M059J (cell line): ENCODE measurements at places on chromosomes 1 and 21.

DNA sequence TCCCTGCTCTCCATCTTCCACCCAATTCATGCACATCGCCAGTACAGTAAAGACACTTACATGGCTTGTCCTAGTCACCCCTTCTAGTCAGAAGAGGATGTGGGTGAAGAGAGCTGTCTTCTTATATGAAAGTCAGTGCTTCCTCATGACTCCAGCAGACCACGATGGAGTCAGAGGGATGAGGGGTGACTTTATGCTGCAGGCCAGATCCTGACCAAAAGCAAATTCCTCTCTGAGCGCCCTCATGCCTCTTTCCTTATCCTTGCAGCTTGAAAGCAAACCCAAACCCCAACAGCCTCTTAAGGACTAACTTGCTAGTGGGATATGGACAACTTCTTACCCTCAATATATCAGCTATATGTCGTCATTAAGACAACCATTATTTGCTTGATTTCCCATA lies 348.2 kb upstream of the DUSP10 start:
- DNase-seq = no peak

DNA sequence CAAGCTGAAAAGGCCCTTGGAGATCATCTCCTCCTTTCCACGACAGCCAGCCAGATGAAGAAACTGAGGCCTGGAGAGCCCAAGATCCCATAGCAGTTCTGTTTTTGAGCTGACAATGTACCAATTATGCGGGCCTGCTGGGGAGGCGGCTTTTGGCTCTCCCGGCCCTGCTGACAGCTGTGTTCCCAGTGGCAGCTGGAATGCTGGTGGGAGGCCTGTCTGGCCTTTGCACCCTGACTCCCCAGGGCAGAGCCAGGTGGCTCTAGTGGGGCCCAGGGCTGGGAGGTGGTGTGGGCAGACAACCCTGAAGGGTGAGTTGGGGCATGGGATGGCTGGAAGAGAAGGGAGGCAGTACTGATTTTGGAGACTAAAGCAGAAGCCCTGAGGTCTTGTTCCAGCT lies 30.7 kb upstream of the WASF2 start:
- no peak for DNase-seq

- DNase-seq = no peak
Observed at GRCh38 chr1:109312978-109313775, 6.4 kb upstream of the MYBPHL start.

GRCh38 chr1:66480162-66480561 lies 53.8 kb upstream of the SGIP1 start:
- no peak for DNase-seq

GRCh38 chr21:8997011-8997440 lies 1524.4 kb upstream of the TPTE start:
- no peak for DNase-seq

DNA sequence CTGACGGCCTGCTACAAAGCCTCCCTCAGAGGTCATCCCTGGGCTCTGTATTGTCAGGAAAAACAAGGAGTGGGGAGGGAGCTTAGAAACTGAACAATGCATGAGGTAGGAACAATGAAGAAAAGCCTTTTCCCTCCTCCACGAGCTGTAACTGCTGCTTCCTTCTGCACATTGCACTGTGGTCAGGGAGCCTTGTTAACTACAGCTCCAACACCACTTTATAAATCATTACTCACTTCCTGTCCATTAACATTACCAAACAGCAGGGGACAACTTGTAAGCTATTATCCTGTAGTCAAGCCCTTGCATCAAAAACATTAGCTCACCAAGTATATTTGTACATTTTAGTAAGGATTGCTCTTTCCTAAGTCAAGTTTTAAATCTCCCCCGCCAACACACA lies 336.0 kb upstream of the NR5A2 start:
- peak; percentile 95 for DNase-seq

DNA sequence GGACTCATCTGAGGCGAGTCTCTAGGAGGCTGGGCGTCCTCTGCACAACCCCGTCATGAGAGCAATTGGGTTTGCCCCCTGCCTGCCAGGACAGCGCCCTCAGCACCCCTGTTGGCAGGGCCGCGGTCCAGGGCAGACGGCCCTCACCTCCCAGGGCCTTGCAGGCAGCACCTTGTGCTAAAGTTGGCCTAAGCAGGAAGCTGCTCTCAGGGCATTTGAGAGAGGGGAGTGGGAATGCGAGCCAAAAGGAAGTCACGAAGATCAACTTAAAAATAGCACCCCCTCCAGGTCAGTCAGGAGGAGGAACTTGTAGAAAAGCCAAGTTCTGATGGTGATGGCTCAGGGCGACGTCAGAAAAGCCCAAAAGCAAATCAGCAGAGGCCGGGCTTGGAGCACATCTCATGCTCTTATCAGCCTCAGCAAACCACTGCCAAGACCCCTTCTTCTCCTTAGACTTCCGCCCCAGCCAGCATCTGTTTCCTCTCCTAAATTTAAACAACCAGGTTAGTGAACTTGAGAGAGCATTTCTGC lies 12.6 kb upstream of the ADORA3 start:
- DNase-seq = peak; percentile 74

GRCh38 chr1:213296558-213296957 lies 245.5 kb downstream of the RPS6KC1 start:
- DNase-seq = peak; percentile 60

- no peak for DNase-seq
Observed at GRCh38 chr1:12049616-12050015, 13.5 kb upstream of the TNFRSF8 start.

DNA sequence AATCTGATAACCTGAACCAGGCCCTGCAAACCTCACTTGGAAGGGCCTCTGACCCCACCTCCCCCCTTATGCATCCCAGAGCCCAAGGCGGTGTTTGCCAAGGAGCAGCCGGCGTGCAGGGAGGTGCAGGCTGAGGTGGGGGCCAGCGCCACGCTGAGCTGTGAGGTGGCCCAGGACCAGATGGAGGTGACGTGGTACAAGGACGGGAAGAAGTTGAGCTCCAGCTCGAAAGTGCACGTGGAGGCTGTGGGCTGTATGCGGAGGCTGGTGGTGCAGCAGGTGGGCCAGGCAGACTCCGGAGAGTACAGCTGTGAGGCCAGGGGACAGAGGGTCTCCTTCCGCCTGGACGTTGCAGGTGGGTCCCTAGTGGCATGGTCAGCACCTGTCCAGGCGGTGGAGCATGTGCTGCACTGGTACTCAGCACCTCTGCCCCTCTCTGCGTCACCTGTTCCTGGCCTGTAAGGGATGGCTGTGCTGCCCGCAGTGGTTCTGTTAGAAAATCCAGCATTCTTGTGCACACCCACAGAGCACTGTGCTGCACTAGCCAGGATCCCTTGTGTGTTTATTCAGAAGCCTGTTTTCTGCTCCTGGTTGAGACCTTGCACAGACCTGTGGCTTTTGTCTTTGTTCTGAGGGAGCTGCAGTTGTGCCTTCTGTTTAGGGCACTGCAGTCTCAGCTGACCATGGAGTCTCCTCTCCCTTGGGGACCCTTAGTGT lies 11.6 kb downstream of the OBSCN start:
- no peak for DNase-seq

- no peak for DNase-seq
Observed at GRCh38 chr1:25527946-25528595, 15.3 kb upstream of the LDLRAP1 start.

DNA sequence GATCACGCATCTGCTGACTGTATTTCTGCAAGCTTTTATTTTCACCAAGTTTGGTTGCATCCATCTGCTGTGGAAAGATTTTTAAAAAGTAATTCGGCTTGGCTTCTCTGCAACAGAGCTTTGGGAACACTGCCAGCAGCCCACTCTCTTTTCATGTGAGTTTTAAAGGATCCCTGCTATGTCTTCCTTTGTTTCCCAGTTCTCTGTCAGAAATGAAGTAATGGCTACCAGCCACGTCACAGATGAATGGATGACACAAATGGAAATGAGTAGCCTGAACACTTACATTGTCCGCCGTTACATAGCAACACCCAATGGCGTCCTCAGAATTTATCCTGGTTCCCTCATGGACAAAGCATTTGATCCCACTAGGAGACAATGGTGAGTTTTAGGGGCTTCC lies 80.6 kb upstream of the RAVER2 start:
- no peak for DNase-seq

DNA sequence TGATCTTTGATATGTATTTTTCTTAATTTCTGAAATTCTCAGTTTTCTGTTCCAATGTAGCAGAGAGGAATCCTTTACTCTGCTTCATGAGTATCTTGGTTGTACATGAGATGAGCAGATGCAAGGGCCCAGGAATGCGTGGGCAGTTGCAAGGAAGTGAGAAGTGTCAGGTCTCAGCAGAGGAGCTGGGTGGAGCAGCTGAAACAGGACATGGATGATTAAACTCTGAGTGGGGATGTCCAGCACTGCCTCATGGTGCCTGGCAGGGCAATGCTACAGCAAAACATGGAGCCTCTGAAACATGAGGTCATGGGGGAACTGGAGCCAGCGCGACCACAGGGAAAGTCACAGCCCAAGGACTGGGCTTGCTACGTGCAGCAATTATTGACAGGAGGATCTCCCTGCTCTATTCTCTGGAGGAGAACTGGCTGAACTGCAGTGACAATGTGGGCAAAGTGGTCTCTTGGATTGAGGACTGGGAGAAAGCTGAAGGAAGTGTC lies 48.4 kb downstream of the COLGALT2 start:
- DNase-seq = peak; percentile 52

- DNase-seq = no peak
Observed at GRCh38 chr1:39988618-39989343, 33.8 kb downstream of the MFSD2A start.

GRCh38 chr1:93904228-93904627 lies 5.0 kb downstream of the GCLM start:
- DNase-seq = peak; percentile 52

DNA sequence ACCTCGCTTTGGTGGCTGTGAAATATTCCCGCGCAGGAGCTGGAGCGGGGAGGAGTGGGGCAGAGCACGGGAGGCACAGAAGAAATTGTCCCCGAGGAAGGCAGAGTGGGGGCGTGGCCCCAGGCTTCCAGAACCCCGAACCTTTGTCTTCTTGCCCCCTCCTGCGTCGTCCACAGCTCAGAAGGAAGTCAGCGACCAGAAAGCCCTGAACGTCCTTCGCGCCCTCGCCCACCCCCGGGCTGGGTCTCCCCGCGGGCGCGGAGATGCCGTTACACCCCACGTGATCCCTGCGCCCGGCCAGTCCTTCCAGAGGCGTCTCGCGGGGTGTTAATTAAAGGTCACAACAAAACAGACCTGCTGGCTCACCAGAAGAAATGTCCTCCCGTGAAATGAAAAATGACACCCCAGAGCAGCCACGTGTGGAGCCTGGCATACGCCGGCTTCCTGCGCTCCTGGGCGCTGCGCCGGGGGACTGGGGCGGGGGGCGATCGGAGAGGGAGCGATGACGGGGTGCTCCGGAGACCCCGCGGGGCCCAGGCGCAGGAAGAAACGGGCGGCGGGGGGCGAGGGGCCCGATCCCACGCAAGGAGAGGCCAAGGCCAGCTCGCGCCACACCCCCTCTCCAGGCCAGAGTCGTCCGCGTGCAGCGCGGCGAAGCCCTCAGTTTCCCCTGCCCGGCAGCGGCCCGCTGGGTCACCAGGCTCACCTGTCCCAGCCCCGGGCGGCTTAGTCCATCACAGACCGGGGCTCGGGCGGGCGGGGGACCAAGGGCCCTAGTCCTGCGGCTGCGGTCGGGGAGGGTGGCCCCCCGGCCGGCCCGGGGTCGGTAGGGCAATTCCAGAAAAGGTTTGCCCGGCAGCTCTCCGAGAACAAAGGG lies 995 bp upstream of the KIF26B start:
- DNase-seq = peak; percentile 39

- DNase-seq = no peak
Observed at GRCh38 chr1:219371471-219371870, 197.8 kb downstream of the LYPLAL1 start.

GRCh38 chr1:168623003-168623828 lies 46.8 kb downstream of the XCL1 start:
- peak; percentile 95 for DNase-seq

DNA sequence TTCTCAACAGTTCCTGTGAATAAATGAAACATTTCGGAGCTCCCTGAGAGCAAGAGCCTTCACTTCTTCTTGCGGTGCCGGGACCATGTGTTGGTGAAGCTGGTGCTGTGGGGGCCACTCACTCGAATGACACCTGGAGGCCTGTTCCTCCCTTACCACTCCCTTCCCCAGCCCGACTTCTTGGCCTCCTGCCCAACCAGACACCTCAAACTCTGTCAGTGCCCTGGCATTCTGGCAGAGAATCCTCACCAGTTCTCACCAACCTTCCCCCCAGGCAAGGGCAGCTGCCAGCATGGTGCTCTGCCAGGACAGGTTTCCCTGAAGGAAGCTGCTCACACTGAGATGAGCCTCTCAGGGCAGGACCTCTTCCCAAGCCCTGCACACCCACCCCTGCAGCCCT lies 68.3 kb downstream of the MPZL1 start:
- peak; percentile 45 for DNase-seq

DNA sequence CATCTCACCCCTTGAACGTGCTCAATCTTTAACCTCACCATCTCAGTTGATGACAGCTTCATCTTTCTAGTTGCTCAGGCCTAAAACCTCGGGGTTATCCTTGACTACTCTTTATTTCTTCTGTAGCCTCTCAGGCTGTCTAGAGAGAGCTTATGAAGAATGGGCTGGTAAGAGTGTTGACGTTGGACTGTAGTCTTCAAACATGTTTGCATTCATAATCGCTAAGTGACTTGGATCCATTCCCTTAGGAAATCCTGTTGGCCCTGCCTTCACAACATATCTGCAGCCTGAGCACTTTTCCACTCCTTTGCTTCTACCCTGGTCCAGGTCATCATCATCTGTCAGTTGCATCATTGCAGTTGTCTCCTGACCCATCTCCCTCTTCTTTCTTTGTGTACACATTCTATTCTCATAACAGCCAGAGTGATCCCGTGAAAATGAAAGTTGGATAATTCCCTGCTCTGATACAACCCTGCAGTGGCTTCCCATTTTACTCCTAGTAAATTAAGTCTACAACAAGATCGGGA lies 10.5 kb downstream of the UCK2 start:
- no peak for DNase-seq

DNA sequence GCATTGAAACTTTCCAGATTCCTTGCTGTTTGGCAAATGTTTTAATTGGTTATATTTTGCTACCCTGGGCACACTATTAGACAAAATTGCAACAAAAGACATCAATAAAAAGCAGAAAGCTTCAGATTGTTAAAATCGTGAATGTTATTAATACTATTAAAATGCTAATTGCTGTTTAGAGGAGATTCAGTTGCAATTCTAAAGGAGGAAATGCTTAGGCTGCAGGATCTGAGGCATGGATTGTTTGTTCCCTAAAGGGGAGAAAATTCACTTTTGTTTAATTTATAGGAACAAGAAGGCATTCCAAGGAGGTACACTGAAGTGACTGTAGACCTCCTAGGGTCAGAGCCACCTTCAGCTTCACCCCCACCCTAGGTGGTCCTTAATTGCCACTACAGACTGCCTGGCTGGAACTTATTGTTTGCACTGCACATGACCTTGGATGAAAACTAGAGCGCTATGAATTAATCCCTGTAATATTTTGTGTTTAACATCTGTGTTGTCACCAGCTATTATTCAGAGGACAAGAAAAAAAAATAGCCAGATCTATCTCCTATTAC lies 1266.9 kb upstream of the ADGRL2 start:
- no peak for DNase-seq

GRCh38 chr1:226063977-226064815 lies 1.7 kb downstream of the H3-3A start:
- peak; percentile 21 for DNase-seq

DNA sequence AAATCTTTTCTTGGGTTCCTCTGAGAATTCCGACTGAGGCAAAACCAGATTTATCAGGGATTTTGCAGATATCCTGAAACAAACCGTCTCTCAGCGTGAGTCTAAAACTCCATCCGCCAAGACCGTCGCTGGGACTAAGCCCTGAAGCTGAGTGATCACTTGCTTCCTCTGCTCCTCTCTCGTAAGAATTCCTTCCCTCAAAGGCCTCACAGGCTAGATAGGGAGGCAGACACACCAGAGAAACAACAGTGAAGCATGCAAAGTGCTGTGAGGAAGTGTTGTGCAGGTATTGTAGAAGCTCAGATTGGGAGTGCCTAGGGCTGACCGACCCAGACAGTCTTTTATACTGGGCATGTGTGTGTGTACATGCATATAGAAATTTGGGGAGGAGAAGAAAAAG lies 119.1 kb downstream of the RGS7 start:
- DNase-seq = no peak
